ENCODE measurements at places on chromosomes 6 and 20.

- DNase-seq: peak; percentile 90
Measured at GRCh38 chr6:138493413-138493812, 5.9 kb downstream of the NHSL1 start.

GRCh38 chr6:21596949-21597682 is 3.6 kb downstream of the SOX4 start:
- peak; percentile 81 for DNase-seq

DNA sequence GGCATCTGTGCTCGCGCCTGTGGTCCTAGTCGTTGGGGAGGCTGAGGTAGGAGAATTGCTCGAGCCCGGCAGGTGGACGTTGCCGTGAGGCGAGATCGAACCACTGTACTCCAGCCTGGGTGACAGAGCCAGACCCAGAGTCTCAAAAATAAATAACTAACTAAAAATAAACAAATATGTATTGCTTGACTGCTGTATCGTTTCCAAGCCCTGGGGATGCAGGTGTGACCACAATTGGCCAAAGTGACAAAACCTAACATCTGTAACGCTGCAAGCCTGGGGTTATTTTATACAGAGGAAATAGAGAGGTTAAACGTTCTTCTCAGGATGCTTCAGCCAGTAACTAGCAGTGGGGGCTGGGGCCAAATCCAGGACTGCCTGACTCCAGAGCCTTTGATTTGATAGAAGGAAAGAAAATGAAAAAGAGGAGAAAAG is 1.9 kb upstream of the SRSF3 start:
- DNase-seq: no peak

DNA sequence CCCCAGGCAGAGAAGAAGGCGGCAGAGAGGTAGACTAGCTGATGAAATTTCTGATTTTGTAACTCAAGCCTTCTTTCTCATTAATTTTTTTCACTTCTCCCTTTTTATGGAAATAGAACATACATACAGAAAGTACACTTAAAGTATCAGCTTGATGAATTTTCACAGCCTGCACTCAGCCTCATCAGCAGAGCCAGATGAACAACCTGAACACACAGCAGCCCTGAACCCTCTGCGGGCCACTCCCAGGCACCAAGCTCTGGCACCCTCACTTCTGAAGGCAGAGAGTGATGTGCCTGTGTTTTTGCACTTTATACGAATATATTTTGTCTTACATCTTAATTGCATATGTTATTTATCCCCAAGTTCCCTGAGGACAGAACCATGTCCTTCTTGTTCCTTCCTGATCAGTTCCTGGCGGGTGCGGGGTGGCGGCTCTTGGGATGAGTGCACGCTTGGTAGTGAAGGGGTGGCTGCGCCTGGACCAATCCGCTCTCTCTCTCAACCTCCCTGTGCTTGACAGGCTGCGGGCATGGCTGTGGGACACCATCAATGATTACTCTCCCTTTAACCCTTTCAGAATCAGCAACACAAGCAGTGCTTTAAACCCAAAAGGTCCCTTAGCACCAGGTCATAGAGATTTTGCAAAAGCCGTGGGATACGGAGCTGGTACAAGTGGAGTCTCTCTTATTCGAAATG is 34.8 kb upstream of the AFDN start:
- DNase-seq: no peak

DNA sequence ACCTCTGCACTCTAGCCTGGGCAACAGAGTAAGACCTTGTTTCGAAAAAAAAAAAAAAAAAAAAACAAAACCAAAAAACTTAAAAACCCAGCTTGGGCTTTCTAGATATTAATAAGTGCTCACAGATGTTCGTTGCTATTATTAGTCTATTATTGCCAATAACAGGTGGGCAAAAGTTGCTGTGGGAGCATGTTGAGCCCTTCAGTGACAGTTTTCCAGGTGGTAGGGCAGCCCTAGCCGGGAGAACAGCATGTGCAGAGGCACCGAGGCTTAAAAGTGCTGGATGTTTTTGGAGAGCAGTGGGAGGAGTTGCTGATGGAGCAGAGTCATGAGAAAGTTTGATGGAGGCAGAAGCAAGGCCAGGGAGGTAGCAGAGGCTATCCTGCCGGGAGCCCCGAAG is 4.4 kb downstream of the PPP1R16B start:
- no peak for DNase-seq

GRCh38 chr20:63246490-63247288 is 7.6 kb downstream of the NKAIN4 start:
- no peak for DNase-seq

- DNase-seq: no peak
Measured at GRCh38 chr20:35134880-35135279, 12.3 kb downstream of the EDEM2 start.

DNA sequence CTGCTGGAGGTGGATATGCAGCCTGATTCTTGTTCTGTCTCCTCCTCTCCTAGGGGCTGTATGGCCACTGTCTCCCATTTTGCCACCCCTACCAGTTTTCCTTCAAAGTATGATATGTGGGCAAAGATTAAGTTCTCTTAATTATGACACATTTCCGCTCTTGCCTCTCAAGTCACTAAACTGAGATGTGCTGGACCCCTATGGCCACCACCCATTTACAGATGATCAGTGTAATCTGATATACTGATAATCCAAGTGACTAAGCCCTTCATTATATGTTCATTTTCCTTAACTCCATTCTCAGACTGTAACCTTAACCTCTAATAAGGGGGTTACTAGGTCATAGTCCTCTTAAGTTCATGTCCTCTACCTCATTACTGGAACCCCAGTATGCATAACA is 711 bp upstream of the C20orf141 start:
- DNase-seq: no peak

DNA sequence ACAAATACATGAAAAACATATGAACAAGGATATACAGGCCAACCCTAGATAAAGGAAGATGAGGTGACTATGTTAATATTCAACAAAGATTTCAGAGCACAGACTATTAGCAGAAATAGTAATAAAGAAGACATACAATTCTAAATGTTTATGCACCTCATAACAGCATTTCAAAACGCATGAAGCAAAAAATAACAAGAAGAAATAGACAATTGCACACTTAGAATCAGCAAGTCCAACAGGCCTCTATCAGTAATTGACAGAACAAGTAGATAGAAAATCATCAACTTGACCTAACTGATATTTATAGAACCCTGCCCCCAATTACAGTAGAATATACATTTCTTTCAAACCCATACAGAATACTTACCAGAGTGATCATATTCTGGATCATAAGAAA is 11.4 kb upstream of the DOK5 start:
- DNase-seq: no peak

- DNase-seq: no peak
Measured at GRCh38 chr6:15303920-15304291, 58.0 kb downstream of the JARID2 start.

GRCh38 chr6:163750431-163751031 is 336.0 kb downstream of the QKI start:
- no peak for DNase-seq

- DNase-seq: no peak
Measured at GRCh38 chr20:34541264-34541901, 17.1 kb upstream of the MAP1LC3A start.

DNA sequence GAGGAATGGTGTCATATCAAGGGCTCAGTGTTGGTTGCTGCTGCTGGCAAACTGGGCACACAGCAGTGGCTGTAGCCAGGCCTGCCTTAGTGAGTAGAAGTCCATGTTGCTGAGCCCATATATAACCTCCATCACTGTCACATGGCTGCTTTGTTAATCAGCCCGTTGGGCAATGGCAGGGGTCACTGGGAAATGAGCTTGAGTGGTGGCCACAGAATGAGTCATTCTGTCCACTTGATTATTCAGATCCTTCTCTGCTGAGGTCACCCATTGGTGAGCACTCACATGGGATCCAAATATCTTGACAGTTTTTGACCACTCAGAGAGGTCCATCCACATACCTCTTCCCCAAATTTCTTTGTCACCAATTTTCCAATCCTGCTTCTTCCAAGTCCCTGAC is 898.9 kb upstream of the EYS start:
- peak; percentile 36 for DNase-seq

GRCh38 chr20:57649617-57650015 is 29.4 kb upstream of the ZBP1 start:
- no peak for DNase-seq

GRCh38 chr6:2978923-2979322 is 7.6 kb upstream of the SERPINB6 start:
- no peak for DNase-seq

GRCh38 chr20:3652221-3652620 is 11.0 kb downstream of the GFRA4 start:
- DNase-seq: no peak

- DNase-seq: no peak
Measured at GRCh38 chr20:58511861-58512260, 3.3 kb downstream of the APCDD1L start.

DNA sequence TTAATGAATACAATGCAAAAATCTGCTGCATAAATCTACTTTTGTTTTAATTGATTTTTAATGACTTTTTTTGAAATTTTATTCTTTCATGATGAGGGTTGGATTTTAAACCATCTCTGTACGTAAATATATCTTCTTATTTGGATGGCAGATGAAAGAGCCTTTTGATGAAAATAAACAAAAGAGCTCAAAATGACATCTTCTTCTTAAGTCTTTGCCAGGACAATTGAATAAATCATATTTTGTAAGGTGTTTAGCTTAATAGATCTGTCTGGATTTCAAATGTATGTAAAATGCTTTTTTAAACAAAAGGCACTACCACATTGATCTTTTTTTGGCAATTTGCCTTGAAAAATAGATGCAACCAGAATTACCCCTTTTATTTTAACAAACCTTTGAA is 39.3 kb downstream of the KIF6 start:
- DNase-seq: no peak

GRCh38 chr6:82573254-82573972 is 209.8 kb downstream of the TPBG start:
- no peak for DNase-seq

DNA sequence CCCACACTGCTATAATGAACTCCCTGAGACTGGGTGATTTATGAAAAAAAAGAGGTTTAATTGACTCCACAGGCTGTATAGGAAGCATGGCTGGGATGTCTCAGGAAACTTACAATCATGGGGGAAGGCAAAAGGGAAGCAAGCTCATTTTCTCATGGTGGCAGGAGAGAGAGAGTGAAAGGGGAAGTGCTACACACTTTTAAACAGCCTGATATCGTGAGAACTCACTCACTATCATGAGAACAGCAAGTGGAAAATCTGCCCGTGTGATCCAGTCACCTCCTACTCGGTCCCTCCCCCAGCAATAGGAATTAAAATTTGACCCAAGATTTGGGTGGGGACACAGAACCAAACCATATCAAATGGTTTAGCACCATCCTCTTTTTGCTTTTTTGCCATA is 116.6 kb upstream of the CEP162 start:
- DNase-seq: no peak

DNA sequence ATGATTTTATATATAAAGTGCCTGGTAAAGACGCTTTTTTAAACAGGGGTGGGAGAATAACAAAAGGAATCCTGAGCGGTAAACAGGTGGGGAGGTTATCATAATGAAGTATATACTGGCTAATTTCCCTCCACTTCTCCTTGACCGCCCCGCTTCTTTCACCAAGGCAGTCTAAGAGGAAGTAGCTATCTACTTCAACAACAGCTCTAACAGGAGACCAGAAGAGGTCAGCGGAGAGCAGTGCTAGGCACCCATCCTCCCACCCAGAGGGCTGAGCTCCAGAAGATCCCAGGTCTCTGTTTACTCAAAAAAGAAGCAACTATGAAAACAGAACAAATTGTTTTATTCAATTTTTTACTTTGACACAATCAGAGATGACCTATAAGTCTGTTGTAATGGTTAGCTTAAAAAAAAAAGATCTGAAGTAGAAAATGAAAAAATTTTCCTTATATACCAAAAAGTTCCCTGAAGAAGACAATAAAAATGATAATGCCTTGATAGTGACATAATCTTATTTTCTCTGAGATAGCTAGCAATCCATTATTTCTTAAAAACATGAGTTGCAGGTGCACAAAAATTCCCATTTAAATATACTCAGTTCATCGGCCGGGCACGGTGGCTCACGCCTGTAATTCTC is 141.1 kb downstream of the PDSS2 start:
- peak; percentile 49 for DNase-seq

DNA sequence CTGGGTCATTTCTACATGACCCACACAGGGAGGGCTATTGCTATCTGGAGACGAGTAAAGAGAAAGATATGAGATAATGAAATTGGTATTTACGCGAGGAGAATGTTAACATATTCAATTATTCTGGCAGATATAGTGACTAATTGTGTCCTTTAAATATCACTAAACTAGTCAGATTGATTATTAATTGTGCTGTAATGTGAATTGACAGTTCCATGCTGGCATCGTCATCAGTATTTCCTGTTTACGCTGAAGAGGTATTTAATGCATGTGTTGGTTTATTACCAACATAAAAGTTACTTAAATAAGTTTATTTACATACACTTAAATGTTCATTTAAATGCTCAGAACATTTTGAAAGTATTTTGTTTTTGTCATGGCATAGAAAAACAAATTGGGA is 35.7 kb upstream of the OGFRL1 start:
- no peak for DNase-seq

GRCh38 chr20:17281478-17281877 is 54.6 kb downstream of the PCSK2 start:
- DNase-seq: no peak

DNA sequence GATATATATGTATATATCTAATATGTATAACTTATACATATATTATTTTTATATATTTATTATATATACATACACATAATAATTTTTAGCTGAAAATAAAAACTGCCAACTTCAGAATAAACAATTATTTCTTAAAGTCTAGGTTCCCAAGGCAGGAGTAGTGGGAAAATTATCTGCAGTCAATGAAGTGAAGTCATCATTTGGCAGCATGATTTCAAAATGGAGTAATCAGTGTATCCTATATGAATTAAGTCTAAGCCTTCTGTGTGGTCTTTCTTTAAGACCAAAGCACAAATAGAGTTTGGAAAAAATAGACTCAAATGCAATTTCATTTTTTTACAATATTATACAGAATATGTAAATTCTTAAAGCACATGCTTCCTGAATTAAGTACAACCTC is 251.0 kb downstream of the SAMD5 start:
- DNase-seq: no peak

GRCh38 chr6:48641544-48641943 is 530.5 kb upstream of the PTCHD4 start:
- peak; percentile 71 for DNase-seq

DNA sequence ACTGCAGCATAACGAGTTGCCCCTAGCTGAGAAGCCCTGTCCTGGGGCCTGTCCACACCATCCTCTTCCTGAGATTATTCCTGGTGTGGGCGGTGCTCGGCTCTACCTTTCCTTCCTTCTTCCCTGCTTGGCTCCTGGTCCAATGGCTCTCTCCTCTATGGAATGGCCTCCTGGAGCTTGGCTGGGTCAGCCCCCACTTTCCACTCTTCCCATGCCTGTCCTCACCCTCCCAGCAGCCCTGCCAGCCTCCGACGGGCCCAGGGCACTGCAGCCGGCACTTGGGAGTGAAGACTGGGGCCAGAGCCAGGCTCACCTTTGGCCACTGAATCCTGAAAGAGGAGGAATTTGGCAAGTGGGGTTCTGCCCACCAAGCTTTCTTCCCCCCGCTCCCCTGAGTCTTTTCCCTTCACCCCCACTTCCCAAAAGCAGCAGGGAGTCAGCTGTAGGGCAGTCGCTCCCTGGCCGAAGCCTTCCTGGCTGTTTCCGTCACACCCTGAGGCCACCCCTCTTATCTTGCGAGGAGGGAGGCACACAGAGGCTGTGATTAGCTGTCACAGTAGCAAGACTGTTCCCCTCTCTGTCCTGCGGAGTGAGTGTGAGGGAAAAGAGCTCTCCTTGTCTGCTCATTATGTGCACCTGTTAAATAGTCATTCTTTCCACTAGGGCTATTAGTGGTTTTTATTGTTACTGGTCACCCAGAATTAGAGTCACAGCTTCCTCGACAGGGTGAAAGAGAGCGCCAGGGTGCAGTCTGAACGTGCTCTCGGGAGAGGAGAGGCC is 6.3 kb upstream of the CDSN start:
- DNase-seq: no peak

Data from astrocyte of the spinal cord (primary cell).